ENCODE measurements at places on chromosomes 7 and 10.

- no peak for DNase-seq
Measured at GRCh38 chr7:109407756-109408155, 838.1 kb downstream of the DNAJB9 start.

GRCh38 chr10:127952575-127952869 lies 45.6 kb downstream of the PTPRE start:
- DNase-seq: no peak

DNA sequence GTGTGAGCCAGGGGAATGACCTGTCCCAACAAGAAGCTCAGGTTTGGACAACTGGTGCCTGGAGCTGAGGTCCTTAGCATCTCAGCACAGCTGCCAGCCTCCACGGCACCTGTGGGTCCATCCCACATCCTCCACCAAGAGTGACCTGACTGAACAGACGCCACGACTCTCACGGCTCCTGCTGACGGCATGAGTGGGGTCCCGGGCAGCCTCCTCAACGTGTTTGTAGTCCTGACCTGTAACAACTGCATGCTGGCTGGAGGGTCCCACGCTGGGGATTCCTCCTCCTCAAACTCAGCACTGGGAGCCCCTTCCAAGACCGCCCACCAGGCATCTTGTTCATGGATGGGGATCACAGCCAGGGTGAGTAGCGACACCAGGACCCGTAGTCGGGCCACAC lies 36.2 kb downstream of the FAM20C start:
- DNase-seq: no peak

- DNase-seq: no peak
Measured at GRCh38 chr7:44646176-44646920, 39.9 kb downstream of the OGDH start.

DNA sequence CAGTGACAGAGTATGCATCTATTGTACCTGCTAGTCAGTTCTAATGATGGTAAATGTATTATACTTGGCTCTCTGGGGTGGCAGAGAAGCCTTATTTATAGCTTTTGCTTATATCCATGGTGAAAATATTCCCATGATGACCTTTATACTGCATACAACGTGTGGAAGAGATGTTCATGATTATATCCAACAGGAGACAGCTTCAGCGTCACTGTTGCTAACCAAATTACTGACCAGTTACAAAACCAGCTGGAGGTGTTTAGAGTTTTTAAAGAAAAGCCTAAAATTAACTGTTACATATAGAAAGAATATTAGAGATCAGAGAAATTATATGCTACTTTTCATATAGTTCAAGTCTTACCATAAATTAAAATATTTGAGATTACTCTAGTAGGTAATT lies 280.8 kb downstream of the ETV1 start:
- no peak for DNase-seq

DNA sequence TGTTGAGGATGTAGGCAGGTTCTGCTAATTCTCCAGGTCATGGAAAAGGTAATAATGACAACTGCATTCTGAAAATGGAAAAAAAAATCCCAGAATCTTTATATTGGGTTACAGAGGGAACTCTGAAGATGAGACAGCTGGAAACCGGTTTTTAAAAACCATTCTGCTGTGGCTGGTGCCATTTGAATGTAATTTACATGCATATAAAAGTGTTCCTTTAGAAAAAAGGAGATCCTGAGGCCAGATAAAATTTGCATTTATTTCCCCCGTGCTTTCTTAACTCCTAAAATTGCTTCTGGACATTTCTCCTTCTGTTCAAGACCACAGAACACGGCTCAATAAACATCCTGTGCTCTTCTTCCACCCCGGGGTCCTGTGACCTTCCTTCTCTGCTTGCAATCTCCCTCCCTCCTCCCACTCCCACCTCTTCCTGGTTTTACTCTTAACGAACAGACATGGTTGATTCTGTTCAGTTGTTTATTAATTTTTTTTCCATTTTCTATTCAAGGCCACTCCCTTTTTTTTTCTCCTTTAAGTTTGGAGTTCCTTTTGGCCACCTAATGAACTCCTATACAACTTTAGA lies 41.6 kb downstream of the SH2D4B start:
- no peak for DNase-seq

DNA sequence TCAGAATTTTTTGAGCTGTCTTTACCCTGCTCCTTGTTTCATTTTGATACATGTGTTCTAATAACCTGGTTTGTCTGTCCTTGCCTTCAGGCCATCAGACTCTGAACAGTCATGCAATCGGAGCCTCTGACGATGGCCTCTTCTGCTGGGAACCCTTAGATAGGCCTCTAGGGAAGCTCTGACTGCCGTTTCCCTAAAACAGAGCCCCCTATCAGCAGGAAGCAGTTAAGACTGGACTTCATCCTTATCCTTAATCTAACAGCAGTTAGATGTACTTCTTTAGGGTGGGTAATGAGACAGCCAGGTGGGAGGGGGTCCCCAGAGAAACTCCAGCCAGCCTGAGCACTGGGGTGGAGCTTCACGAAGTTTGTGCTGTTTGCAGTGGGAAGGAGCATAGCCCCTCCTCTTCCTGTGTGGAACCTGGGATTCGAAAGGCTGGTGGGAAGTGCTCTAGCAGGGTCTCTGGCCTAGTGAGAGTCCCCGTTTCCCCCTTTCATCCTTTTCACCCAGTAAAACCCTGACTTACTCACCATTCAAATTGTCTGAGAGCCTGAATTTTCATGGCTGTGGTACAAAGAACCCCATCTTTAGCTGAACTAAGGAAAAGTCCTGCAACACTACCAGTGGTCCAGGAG lies 28.4 kb upstream of the SORCS3 start:
- DNase-seq: no peak

DNA sequence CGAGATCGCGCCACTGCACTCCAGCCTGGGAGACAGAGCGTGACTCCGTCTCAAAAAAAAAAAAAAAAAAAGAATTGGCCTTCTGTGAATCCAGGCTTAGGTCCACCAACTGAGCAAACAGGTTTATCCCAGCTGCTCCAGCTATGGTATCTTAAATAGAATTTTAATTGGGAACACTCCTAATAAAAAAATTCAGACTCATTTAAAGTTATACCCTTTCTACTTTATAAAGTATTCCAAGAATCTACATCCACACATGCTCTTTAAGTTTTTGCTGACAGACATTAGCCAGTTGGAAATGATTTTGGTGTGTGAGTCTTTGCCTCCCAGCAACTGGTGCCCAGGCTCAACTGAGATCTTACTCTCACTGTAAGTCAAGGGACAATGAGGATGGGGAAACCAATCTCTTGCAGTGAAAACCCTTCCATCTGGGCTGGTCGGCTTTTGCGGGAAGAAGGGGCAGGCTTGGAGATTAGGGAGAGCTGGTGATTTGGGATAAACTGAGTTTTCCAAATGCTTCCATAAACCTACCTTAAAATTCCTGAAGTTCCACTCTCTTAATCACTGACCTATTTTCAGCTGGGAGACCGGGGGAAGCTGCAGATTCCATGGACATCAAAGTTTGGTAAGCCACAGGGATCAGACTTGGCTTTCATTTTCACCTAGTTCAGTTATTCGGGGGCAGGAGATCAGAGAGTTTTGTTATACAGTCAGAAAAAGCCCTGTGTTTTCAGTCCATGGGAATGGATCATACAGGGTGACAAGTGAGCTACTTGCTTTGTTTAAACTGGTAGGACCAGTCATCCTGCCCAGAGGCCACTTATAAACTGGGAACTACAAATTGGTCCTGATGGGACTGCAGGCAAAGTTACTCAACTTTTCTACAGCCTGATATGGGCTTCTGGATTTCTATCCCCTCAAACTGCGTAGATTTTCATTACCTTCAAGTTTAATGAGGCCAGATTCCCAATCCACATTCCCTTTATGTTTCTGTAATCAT lies 89.3 kb upstream of the ZNF746 start:
- DNase-seq: no peak

DNA sequence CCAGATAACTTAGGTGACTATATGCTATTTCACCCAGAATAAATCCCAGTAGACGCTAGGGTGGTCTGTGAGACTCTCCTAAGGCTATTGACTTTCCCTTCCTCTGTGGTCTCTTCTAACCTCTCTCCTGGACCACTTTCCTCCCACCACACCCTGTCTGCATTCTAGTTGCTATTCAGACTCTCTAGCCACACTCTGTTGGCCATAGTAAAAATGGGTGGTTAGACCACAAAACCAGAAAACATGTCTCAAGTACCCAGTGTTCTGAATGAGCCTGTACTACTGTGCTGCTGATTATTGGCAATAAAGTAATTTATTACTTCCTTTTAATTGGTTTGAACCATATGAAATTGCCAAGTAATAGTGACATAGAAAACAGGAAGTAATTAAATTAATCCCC lies 240.8 kb downstream of the KIF20B start:
- DNase-seq: no peak

DNA sequence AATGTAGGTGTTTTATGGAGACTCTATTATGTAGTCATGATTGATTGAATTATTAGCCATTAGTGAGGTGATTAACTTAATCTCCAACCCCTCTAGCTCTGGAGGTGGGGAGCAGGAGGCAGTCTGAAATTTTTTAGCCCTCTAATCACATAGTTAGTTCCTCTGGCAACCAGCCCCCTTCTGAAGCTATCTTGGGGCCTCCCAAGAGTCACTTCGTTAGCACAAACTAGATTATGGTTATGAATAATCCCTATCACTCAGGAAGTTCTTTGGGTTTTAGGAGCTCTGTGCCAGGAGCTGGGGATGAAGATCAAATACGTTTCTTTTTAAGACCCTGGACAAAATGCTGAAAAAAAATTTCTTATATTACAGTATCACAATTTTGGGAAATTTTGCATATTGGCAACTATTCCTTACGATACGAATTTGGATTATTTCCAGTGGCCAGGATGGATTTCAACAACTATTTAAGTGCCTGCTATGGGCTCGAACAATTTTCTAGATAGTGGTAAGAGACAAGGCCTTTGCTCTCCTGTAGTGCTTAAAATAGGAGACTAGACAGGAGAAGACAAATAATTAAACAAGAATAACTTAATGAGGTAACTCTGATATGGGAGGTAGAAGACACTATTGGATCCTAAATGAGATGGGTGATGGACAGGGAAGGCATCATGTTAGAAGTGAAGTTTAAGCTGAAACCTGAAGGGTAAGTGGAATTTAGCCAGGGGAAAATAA lies 52.9 kb downstream of the BTAF1 start:
- no peak for DNase-seq

GRCh38 chr7:1025743-1026581 lies 18.4 kb upstream of the GPR146 start:
- DNase-seq: no peak

GRCh38 chr7:7104314-7104698 lies 78.0 kb upstream of the C1GALT1 start:
- no peak for DNase-seq

DNA sequence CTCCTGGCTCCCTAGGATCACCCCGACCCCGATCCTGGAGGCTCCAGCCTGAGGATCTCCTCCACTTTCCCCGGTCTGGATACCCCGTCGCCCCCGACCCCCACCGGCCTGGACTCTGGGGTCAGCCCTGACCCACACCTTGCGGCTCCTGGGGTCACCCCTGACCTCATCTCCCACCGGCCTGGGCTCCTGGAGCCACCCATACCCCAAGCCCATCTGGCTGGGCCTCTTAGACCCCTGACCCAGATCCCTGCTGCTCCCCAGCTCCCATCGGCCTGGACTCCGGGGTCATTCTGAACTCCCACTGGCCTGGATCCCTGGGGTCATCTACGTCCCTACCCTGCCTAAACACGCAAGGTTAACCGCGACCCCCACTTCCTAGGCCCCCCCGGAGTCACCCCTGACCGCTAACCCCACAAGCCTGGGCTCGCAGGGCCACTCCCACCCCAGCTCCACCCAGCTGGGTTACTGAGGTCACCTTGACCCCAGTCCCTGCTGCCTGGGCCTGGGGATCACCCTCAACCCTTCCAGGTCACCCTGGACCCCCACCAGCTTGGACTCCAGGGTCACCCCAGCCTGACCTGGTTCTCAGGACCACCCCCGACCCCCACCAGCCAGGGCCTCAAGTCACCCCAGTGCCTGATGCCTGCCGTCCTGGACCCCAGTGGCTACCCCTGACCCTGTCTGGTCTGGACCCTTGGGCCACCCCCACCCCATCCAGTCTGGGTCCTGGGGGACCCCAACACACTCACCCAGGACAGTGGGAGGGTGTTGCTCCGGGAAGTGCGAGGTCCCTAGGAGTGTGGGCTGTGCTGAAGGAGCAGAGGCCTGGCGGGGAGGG lies 1.2 kb downstream of the FOXK1 start:
- no peak for DNase-seq

GRCh38 chr7:132750530-132751217 lies 174.4 kb upstream of the PLXNA4 start:
- no peak for DNase-seq

DNA sequence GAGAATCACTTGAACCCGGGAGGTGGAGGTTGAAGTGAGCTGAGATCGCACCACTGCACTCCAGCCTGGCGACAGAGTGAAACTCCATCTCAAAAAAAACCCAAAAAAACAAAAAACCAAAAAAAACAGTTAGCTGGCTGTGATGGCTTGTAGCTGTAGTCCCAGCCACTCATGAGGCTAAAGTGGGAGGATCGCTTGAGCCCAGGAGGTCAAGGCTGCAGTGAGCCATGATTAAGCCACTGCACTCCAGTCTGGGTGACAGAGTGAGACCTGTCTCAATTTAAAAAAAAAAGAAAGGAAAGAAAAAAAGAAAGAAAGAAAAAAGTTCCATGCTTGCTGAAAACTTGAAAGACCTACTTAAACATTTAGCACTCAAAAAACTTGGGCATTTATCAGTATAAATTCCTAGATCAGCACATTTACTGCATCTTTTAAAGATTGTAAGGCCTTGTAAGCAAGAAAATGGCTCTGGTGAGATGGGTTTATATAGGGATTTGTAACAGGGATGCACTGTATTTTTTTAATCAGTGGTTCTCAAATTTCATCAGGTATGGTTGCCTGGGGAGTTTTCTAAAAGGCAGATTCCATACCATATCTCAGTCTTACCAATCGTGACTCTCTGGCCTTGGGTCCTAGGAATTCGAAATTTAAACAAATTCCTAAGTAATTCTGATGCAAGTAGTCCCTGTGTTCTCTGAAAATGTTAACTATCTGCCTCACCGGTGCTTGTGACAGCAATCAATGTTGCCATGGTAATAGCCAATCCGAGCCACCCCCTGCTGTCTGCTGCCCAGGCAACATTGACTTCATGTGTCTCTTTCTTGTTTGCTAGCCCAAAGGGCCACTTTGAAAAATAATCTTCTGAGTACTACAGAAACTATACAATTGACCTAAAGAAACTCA lies 11.5 kb upstream of the NT5C2 start:
- no peak for DNase-seq

- DNase-seq: no peak
Measured at GRCh38 chr7:129774359-129774758, 162.8 kb downstream of the NRF1 start.

DNA sequence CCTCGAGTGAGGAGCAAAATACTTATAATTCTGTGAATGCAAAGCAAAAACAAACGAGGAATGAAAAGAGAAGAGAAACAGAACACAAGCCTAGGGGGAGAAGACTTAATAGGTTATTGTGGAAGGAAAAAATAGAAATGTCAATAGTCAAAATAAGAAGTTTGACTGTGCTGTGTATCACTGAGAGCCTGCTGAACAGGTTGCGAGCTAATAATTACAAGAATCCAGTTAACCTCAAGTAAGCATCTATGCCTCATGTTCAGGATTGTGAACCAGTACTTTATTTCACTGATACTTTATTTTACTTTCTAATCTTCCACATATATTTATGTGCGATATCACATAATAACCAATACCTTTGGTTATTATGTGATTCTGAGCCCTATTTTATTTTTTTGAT lies 316.7 kb downstream of the OTUD1 start:
- DNase-seq: no peak

GRCh38 chr10:77899080-77899477 lies 27.5 kb downstream of the DLG5 start:
- no peak for DNase-seq

GRCh38 chr7:71095266-71095860 lies 36.6 kb upstream of the GALNT17 start:
- no peak for DNase-seq
